ENCODE measurements at places on chromosomes 7 and 10.

DNA sequence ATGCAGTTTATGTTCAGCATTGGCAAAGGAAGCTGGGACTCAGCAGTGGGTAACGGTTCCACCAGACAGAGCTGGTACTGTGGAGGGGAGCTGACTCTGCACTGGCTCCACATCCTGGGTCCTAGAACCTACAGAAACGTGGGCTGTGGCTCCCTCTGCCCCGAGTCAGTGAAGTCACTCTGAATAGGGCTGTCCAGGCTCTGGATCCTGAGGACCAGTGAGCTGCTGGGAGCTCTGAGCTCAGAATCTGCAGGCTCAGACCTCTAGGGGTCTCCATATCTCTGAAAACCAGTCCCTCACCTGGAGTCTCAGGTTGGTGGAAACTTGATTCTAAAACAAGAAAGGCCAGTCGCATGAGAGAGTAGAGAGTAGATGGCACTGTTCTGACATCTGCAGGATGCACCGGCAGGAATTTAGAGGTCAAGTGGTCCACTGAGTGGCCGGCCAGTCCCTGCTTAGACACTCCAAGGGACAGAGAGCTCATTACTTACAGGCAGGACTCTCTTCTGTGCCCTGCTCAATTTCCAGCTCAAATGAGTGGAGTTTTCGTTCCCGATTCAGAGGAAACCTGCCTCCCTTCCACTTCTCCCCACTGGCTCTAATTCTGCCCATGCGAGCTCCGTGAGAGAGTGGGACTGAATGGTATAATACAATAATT lies 18.6 kb downstream of the NPFFR1 start:
- H3K4me1 ChIP-seq, result peaks cover 33% of the 10 kb centered on the region
- peaks cover 13% of the 10 kb centered on the region for H3K36me3 ChIP-seq
- H3K27me3 ChIP-seq, result peaks cover 18% of the 10 kb centered on the region
- no peak overlapping the region for H3K27ac ChIP-seq
- H3K4me3 ChIP-seq, result no peak overlapping the region

GRCh38 chr7:121546632-121547543 lies 150.8 kb upstream of the FAM3C start:
- H3K4me3 ChIP-seq, result no peak overlapping the region
- H3K27ac ChIP-seq, result no peak overlapping the region
- H3K4me1 ChIP-seq, result peaks cover 43% of the 10 kb centered on the region

DNA sequence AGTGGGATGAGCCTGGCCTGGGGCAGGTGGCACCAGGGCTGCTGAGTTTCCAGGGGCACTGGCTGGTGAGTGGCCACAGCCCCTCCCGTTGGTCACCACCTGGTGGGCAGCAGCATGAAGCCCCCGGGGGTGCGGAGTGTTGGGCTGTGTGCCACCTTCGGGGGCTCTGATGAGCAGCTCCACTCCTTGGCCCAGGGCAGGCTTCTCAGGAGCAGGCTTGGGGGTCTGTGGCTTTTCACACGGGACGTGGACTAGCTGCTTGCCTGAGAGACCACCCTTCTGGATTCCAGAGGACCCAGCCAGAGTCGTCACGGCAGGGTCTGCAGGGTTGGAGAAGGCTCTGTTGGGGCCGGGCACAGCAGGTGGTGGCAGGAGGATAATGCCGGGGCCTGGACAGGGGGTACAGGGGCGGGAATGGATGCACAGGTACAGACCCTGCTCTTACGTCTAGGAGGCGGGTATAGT lies 193.1 kb downstream of the ADARB2 start:
- H3K27ac ChIP-seq, result no peak overlapping the region
- no peak for DNase-seq

DNA sequence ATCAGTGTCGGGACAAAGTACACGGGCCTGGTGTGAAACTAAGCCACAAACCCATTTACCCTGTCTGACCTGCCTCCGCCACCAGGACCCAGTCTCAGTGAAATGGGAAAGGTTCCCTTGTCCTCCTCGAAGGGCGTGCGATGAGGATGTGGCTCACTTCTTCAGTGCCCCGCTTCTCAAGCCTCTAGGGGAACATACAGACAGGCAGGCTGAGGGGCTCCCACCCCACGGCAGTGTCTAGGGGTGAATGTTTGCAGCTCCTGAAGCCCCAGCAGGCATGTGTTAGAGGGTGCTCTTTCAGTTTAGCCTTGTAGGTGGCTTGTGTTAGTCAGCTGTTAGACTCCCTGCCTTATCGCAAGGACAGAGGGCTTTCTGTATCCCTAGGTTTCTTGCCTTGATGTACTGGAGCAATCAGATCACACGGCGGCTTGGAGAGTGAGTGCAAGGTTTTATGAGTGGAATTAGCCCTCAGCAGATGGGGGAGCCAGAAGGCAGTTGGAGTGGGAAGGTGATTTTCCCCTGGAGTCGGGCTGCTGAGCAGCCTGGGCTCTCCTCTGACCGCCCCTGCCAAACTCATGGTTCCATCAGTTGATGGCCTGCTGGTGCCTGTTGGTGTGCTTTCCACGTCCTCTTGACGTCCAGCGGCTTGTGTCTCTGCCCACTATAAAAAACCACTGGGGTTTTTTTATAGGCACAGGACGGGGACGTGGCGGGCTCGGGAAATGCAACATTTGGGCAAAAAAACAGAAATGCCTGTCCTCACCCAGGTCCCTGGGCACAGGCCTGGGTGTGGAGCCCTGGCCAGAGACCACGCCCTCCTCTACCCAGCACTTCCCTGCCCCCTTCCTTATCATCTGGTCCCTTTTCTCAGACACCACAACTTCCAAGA lies 759 bp downstream of the NUDT1 start:
- H3K4me1 ChIP-seq, result peaks cover 11% of the 10 kb centered on the region
- peaks cover 2% of the 10 kb centered on the region for H3K27me3 ChIP-seq
- peak overlapping the region; percentile 89 for H3K27ac ChIP-seq
- H3K36me3 ChIP-seq, result no peaks in the 10 kb centered on the region

GRCh38 chr7:74289659-74290552 lies 699 bp downstream of the CLIP2 start:
- H3K4me1 ChIP-seq, result peaks cover 52% of the 10 kb centered on the region
- H3K36me3 ChIP-seq, result no peaks in the 10 kb centered on the region
- H3K27ac ChIP-seq, result peak overlapping the region; percentile 51

DNA sequence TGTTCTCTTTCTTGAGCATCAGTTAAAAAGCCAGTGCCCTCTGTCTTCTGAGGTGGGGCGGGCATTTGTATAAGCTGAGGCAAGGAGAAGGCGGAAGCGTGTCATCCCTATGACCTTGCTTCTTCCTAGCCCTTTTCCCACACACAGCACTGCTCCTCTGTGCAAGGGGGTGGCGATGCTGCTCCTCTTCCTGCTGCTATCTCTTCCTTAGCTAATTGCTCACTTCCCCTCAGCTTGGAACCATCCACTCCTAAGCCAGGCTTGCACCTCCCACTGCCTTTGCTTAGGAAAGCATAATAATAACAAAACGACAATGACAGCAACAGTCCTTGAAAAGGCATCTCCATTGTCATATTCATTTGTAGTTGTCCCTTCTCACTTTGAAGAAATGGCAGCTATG lies 366.9 kb downstream of the PHTF2 start:
- no peak overlapping the region for H3K4me3 ChIP-seq
- peaks cover 11% of the 10 kb centered on the region for H3K4me1 ChIP-seq
- DNase-seq, result no peak
- no peaks in the 10 kb centered on the region for H3K27me3 ChIP-seq
- 0 out of 2 replicates have a peak, but pooled peaks cover 5% of the 10 kb centered on the region for H3K36me3 ChIP-seq

DNA sequence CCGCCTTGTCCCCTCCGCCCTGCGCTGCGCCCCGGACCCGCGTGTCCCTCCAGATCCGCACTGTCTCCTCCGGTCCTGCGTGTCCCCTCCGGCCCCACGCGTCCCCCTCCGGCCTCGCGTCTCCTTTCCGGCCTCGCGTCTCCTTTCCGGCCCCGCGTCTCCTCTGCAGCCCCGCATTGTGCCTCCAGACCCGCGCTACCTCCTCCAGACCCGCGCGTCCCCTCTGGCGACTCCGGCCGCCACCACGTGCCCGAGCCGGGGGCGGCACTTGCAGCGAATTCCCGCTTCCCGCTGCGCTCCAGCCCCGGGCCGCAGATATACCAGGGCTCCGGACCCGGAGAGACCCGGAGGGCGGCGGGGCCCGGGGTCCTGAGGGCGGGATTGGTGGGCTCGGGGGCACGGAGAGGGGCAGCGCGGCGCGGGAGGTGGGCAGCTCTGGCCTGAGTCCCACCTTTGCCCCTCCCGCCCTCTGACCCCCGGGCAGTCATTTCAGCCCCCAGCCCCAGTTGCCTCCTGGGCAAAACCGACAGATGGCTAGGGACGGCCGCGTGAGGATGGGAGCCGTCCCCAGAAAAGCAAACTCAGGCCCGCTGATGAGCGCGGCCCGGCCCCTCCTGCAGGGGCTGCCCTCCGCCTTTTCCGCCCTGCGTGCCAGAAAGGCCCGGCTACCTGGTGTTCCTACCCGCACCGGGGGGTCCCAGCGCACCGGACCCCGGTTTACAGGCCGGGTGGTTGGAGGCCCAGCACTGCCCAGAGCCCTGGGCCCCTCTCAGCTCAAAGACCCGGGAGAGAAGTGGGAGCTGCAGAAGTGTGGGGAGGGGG lies 56.5 kb downstream of the RBM17 start:
- no peaks in the 10 kb centered on the region for H3K36me3 ChIP-seq
- H3K27ac ChIP-seq, result peak overlapping the region; percentile 53

DNA sequence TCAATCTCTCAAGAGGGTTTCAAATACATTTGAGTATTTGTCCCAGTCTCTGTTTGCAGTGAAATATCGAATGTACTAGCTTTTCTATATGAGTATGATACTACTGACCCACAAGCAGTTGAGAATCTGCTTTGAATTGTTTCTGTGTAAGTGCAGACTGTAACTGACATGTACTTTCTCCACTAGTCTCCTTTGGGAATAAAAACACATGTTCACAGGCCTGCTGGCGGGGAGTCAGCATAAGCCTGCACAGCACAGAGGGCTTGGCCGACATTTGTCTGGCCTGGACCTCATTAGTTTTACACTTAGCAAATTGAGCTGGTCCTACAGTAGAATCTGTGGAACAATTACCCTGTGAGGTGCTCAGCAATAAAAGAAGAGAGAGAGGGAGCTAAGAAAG lies 72.6 kb downstream of the ITGB8 start:
- H3K27ac ChIP-seq, result no peak overlapping the region
- DNase-seq, result no peak
- H3K27me3 ChIP-seq, result no peaks in the 10 kb centered on the region
- H3K4me3 ChIP-seq, result no peak overlapping the region

DNA sequence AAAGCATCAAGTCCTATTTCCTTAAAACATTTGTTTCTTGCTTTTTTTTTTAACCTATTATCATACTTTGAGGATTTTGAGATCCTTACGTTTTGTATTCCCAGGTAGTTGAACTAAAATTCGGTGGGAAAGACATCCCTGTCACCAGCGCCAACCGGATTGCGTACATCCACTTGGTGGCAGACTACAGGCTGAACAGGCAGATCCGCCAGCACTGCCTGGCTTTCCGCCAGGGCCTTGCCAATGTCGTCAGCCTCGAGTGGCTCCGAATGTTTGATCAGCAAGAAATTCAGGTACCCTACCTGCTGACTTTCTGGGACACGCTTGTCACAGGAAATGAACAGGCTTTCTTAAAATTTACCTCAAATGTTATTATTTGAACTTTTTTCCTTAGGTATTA lies 83.0 kb upstream of the DNAJB6 start:
- DNase-seq, result no peak
- no peaks in the 10 kb centered on the region for H3K27me3 ChIP-seq
- no peak overlapping the region for H3K4me3 ChIP-seq
- peaks cover 8% of the 10 kb centered on the region for H3K4me1 ChIP-seq
- no peak overlapping the region for H3K27ac ChIP-seq
- H3K36me3 ChIP-seq, result peaks cover 20% of the 10 kb centered on the region

DNA sequence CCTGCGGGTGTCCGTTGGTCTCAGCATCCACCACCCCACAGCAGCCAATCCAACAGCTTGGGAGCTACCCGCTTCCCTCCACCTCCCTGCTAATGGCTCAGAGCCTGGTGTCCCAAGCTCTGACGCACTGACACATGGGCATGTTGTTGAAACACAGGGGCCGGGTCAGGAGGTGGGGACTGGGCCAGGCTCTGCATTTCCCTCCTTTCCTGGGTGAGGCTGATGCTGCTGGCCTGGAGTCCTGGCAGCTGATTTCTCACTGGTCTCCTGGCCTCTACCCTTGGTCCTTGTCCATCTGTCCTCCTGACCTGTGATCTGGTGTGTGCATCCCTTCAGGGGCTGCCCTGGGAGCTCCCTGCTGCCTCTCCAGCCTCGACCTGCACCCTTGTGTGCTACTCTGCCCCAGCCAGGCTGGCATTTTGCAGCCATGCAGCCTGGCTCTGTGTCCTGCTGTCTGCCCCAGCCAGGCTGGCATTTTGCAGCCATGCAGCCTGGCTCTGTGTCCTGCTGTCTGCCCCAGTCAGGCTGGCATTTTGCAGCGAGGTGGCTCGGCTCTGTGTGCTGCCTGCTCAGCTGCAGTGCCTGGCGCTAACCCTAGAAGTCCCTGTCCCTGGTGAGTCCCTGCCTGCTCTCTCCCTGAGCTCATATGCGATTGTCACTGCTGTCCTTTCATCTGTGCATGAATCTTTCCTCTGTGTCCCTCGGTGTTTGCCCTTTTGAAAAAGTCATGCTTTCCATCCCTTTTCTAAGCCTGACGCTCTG lies 14.0 kb downstream of the AMZ1 start:
- DNase-seq, result no peak
- no peaks in the 10 kb centered on the region for H3K4me1 ChIP-seq
- peaks cover 9% of the 10 kb centered on the region for H3K36me3 ChIP-seq
- H3K27ac ChIP-seq, result no peak overlapping the region
- no peak overlapping the region for H3K4me3 ChIP-seq
- peaks cover 1% of the 10 kb centered on the region for H3K27me3 ChIP-seq

DNA sequence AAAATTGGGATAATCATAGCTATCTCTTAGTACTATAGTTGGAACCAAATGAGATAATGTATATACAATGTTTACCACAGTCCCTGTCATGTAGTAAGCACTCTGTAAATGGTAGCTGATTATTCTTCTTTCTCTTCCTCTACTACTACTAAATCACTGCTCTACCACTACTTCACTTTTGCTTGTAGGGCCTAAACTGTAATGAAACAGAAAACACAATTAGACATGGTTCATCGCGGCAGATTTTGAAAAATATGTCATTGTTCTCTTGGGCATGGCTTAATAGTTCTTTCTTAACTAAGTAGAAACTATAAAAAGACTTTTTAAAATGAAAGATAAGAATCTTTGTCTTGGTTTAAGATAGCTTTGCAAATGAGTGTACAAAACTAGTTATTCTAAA lies 34.9 kb downstream of the R3HCC1L start:
- H3K36me3 ChIP-seq, result no peaks in the 10 kb centered on the region
- H3K27ac ChIP-seq, result no peak overlapping the region
- no peak for DNase-seq
- no peak overlapping the region for H3K4me3 ChIP-seq
- H3K27me3 ChIP-seq, result no peaks in the 10 kb centered on the region

DNA sequence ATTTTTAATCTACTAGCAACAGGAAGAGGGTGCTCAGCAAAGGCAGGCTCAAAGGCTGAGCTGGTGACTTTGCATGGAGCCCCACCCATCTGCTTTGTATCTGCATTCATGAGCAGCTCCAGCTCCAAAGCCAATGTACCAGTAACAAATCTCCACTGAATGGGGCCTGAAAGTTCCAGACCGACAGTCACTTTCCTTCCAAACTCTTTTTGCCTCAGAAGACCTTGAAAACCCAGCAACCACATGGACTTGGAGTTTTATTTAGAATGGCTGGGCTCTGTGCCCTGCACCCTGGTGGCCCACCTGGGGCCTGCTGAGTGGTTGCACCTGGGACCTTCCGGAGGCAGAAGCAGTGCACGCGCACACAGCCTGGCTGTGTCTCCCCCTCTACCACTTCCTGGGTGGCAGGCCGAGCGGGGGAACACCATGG lies 195.0 kb upstream of the PLXNA4 start:
- H3K4me3 ChIP-seq, result no peak overlapping the region
- H3K4me1 ChIP-seq, result peaks cover 12% of the 10 kb centered on the region
- H3K27me3 ChIP-seq, result peaks cover 20% of the 10 kb centered on the region

All from HFFc6 (cell line).